ENCODE measurements at places on chromosomes 4 and X.

DNA sequence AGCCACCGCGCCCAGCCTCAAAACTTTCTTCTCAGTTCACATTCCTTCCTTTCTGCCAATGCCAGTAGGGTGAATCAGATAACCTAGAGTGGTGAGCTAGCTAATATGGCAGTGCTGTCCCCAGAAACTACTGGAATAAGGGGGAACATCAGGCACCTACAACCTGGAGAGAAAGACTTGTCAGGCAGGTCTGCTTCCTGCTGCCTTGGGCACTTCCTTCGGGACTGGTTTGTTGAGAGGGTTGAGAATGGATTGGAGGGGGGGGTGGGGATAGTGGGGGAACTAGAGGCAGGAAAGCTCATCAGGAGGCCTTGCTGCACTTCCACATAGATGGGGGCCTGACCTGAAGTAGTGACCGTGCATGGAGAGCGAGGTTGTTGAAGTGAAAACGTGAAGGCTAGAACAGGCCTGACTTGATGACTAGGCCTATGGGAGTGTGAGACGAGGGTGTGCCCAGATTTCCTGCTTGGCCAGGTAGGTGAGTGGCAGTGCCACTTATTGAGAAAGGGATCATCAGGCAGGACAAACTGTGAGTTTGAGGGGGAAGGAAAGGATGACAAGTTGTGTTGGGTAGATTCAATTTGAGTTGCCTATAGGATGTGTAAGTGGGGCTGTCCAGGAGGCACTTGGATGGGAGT is 33.4 kb downstream of the SLC25A5 start:
- no peak for DNase-seq

DNA sequence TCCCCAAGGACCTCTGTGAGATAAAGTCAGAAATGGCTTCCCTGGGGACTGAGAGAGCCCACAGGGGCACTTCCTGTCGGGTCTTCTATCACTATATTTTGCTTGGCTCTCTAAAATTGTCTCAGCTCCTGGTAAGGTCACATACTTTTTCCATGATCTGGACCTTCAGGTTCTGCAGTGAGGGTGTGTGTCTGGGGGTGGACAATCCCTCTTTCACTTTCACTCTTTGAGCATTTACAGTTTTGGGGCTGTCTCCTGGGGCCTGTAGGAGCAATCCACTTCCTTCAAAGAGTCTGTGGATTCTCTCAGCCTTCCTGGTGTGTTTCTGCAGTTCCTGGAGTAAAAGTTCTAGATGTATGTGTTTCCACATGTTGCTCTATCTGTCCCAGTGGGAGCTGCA is 335.7 kb downstream of the FSTL5 start:
- DNase-seq: no peak

DNA sequence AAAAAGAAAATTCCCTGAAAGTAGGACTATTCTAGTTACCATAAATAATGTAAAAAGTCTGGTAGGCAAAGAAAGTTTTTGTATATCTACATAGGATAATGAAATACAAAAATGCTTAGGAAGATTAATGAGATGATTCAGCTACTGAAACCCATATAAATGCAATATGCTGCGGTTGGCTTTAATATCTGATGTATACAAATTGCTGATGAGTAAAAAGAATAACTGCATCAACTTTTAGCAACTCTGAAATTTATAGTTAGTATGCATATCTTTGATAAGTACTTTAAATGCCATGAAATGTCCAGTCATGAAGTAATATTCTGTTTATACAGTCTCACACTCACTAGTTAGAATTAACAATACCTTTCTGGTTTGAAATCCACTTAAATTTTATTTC is 404.8 kb downstream of the TLL1 start:
- DNase-seq: no peak

DNA sequence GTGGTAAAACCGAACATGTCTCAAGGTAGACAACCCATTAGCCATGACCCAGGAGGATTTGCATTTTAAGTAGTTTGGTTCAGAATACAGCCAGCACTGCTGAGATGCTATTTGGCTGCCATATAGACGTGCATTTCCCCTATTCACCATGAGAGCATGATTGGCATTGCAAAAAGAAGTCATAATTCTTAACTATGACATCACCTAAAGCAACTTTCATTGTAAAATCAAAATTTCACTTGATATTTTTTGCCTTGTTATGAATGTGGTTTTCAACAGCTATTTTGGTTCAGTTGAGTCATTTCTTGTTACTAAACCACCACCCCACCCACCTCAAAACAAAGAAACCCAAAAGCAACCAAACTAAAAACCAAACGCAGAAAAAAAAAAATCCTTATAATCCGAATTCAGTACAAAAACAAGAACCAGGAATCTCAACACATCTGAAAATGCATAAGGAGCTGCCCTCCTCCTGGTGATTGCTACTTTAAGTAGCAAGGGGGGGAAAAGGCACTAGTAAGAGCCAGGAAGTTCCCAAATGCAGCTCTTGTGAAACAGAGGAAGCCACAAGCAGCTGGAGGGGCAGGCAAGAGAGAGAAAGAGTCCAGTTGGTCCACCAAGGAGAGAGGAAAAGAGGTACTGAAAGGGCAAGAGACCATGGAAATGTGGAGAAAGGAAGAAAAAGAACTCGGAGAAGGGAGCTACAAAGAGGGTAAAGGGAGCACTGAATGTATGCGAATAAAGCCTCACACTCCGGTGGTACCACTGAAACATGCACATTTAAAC is 3.1 kb downstream of the SLITRK4 start:
- no peak for DNase-seq

DNA sequence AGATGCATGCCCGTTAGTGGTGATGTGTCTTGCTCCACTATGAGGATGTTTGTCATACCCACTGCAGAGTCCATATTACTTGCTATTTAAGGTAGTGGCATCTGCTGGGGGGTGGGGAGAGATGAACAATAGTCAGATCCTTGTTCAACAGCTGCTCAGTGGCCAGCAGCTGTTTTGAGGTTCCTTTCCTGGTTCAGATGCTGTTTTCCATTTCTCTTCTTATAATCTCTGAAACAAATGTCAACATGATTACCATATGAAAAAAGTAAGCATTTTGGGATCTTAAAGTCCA is 1567.9 kb upstream of the TENM3 start:
- no peak for DNase-seq

- DNase-seq: no peak
Observed at GRCh38 chr4:153119626-153120025, 84.6 kb upstream of the TRIM2 start.

Measured in CD4-positive, alpha-beta T cell (primary cell).